ENCODE measurements at places on chromosomes 7 and 10. TPM values are rescaled to one million over a fixed set of nuclear protein-coding genes. Genes with fewer than 3 reads are reported as not detected.

The NUTM2A gene
- total RNA-seq = 0.48 TPM

The IQUB gene
- total RNA-seq = not detected

The H2BK1 gene
- not detected for total RNA-seq

The HABP2 gene
- not detected for total RNA-seq

The PVRIG gene
- total RNA-seq = 24.5 TPM

The ARHGAP22 gene
- not detected for total RNA-seq

DNA sequence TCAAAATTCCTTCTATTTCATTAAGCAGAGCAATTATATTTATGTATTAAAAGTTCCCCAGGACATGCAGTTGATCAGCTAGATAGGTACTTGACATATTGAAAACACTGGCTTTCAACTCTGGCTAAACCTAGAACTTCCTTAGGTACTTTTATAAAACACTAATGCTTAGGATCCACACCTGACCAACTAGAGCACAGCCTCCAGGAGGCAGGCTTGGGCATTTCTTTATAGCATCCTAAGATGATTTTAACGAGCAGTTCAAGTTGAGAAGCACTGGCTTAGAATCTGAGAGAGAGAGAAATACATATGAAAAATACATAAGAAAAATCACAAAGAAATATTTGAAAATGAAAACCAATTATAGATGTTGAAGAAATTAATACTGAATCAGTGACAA, 20.8 kb downstream of the SLC26A5 start:
- no peaks in the 10 kb centered on the region for H3K36me3 ChIP-seq
- H3K27me3 ChIP-seq = no peaks in the 10 kb centered on the region
- DNase-seq = no peak
- H3K4me1 ChIP-seq = no peaks in the 10 kb centered on the region
- H3K27ac ChIP-seq = no peak overlapping the region

DNA sequence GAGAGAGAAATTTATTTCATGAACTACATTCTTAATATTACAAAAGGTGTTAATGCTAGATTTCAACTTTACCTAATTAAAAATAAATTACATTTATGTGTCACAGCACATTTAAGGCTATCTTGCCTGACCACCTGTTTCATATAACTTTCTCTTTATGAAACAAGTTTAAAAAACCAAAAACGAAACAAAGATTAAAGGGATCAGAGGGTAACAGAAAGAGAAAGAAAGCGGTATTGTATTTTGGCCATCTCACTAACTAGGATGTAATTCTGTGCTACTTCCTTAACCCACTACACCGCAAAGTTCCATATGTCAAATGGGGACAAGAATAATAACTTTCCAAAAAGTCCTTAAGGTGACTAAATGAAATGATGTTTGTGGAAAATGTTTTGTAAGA, 6.3 kb upstream of the RHOBTB1 start:
- no peaks in the 10 kb centered on the region for H3K4me1 ChIP-seq
- H3K4me3 ChIP-seq = no peak overlapping the region
- H3K27me3 ChIP-seq = peaks cover 3% of the 10 kb centered on the region
- DNase-seq = no peak

GRCh38 chr10:116186273-116186672, 86.7 kb downstream of the GFRA1 start:
- no peak for DNase-seq
- H3K27ac ChIP-seq = no peak overlapping the region
- H3K4me3 ChIP-seq = no peak overlapping the region
- H3K4me1 ChIP-seq = no peaks in the 10 kb centered on the region

DNA sequence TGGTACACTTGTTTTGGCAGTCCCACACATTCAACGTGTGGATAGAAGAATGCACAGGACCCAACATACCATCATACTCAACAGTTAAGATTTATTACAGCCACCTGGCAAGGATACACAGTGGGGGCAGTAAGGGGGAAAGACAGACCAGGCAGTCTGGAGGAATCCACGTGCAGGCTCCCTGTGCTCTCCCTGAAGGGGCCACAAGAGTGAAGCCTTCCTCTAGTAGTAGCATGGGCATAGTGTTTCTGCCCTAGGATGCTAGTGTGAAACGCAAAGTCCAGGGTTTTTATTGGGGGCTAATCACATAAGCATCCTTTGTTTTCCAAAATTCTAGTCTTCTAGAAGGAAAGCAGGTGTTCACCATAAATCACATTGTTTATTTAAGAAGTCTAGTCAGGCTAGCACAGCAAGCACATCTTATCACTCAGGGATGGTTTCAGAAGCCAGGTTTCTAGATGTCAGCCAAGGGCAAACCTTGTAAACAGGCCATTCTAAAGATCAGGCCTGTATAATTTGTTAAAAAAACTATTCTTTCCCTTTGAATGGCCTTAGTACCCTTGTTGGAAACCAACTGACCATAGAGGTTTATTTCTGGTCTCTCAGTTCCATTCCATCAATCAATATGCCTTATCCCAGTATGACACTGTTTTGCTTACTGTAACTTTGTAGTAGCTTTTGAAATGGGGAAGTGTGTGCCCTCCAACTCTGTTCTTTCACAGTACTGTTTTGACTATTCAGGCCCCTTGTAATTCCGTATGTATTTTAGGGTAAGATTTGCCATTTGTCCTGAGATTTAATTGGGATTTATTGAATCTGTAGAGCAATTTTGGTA, 12.4 kb upstream of the TFAM start:
- H3K4me1 ChIP-seq = no peaks in the 10 kb centered on the region
- H3K27ac ChIP-seq = no peak overlapping the region
- no peaks in the 10 kb centered on the region for H3K36me3 ChIP-seq
- DNase-seq = no peak
- no peak overlapping the region for H3K4me3 ChIP-seq

- H3K27ac ChIP-seq = no peak overlapping the region
- no peak overlapping the region for H3K4me3 ChIP-seq
- H3K4me1 ChIP-seq = peaks cover 26% of the 10 kb centered on the region
- no peaks in the 10 kb centered on the region for H3K27me3 ChIP-seq
- DNase-seq = no peak
These were observed 1.6 kb downstream of the ZRANB1 start for GRCh38 chr10:124943301-124944092.

GRCh38 chr7:47690902-47691558, 109.1 kb upstream of the TNS3 start:
- no peak overlapping the region for H3K27ac ChIP-seq
- H3K4me1 ChIP-seq = no peaks in the 10 kb centered on the region
- no peaks in the 10 kb centered on the region for H3K27me3 ChIP-seq
- no peak overlapping the region for H3K4me3 ChIP-seq
- no peaks in the 10 kb centered on the region for H3K36me3 ChIP-seq

DNA sequence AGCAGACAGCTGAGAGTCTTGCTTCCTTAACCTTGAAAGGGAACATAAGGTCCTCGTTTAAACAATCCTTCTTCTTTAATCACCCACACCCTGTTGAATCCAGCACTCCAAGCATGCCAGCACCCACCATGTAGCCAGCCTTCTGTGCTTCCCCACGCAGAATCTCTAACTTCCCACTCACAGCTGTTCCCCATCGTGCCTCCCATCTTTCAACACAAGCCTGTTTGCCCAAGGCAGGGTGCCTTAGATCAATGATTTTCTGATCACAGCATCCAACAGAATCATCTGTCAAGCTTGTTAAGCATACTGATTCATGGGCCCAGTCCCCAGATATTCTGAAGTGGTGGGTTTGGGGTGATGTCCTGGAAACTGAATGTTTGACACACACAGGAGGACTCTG, 530.8 kb downstream of the SH2D4B start:
- H3K27me3 ChIP-seq = no peaks in the 10 kb centered on the region
- H3K4me3 ChIP-seq = no peak overlapping the region
- no peak for DNase-seq
- H3K27ac ChIP-seq = no peak overlapping the region
- H3K4me1 ChIP-seq = no peaks in the 10 kb centered on the region

GRCh38 chr7:1818575-1819258, 148.6 kb downstream of the ELFN1 start:
- H3K4me1 ChIP-seq = peaks cover 15% of the 10 kb centered on the region
- no peaks in the 10 kb centered on the region for H3K27me3 ChIP-seq
- H3K4me3 ChIP-seq = no peak overlapping the region

GRCh38 chr7:30252885-30253795, 31.3 kb upstream of the ZNRF2 start:
- H3K27ac ChIP-seq = no peak overlapping the region
- H3K36me3 ChIP-seq = no peaks in the 10 kb centered on the region
- no peak overlapping the region for H3K4me3 ChIP-seq
- no peaks in the 10 kb centered on the region for H3K4me1 ChIP-seq
- H3K27me3 ChIP-seq = no peaks in the 10 kb centered on the region

DNA sequence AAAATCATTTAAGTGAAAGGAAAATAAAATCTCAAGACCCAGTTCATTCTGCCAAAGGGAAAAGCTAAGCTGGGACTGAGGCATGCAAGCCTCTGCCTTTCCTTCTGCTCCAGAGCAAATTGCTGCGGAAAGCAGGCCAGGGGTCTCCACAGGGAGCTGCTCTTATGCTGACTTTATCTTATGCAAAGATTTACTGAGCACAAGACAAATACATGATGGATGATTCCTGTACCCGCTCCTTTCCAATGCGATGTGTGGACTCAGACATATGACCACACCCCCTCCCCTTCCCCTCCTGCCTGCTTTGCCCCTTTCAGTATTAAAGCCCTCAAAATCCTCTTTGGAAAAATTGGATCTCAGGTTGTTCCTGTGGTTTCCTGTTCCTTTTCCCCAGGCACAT, 74.2 kb upstream of the INSIG1 start:
- no peaks in the 10 kb centered on the region for H3K36me3 ChIP-seq
- H3K4me1 ChIP-seq = no peaks in the 10 kb centered on the region
- H3K27ac ChIP-seq = no peak overlapping the region
- no peak overlapping the region for H3K4me3 ChIP-seq
- no peak for DNase-seq

DNA sequence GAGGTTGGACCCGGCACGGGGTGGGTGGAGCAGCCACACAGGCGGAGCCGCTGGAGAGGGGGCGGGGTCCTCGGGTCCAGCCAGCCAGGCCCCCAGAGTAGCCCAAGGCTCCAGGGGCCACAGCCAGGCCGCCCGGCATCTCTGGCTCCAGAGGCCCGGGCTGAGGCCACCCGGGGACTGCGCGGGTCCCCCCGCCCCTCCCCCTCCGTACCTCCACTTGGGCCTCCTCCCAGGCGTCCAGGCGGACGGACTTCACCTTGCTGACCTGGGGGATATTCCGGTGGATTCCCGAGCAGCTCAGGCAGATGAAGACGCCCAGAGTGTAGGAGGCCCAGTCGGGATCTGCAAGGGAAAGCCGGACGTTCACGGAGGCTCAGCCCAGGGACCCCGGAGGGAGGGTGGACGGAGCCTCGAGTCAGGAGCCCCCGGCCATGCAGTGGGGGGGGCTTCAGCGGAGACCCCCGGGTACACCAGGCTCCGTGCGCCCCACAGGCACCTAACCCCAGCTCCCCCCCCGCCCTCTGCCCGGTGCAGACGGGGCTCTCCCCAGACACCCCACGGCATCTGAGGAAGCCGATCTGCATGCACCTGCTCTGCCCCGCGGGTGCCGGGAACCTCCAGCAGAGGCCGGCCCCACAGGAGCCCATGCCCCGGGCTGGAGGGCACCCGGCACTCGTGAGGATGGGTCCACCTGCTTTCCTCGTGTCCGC, 19.2 kb downstream of the ADAP1 start:
- no peak overlapping the region for H3K4me3 ChIP-seq
- no peaks in the 10 kb centered on the region for H3K27me3 ChIP-seq
- H3K36me3 ChIP-seq = no peaks in the 10 kb centered on the region

Measured in CD8-positive, alpha-beta memory T cell (primary cell).